ENCODE measurements at places on chromosomes 4 and X.
A peak's percentile ranks its signal among the peaks of the same experiment; 100 is the strongest.

GRCh38 chr4:123449780-123450179 is 53.2 kb downstream of the SPRY1 start:
- DNase-seq: no peak

- DNase-seq: no peak
Observed at GRCh38 chr4:163473576-163473975, at the start of gene TKTL2. Gene TKTL2 (minus strand): TSS chr4:163473754. CDS start chr4:163473734, 20 bp downstream.

DNA sequence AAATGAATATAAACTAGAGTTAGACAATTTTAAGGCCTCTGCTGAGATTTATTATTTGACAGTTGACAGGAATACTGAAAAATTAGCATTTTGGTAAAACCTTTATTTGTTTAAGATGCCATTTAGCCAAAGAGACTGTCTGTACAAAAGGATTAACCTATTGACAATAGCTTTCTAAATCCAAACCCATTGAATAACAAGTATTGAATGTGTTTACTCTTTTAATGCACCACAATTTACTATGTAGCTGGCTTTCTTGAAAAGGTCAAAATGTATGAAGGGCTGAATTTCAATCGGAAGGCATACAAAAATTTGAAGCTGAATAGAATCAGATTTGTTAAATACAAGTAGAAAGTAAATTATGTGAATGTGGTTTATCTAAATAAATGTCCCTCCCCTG is 374.5 kb downstream of the TEX13C start:
- DNase-seq: no peak

- DNase-seq: no peak
Observed at GRCh38 chrX:71996826-71997225, 86.2 kb downstream of the NHSL2 start.

DNA sequence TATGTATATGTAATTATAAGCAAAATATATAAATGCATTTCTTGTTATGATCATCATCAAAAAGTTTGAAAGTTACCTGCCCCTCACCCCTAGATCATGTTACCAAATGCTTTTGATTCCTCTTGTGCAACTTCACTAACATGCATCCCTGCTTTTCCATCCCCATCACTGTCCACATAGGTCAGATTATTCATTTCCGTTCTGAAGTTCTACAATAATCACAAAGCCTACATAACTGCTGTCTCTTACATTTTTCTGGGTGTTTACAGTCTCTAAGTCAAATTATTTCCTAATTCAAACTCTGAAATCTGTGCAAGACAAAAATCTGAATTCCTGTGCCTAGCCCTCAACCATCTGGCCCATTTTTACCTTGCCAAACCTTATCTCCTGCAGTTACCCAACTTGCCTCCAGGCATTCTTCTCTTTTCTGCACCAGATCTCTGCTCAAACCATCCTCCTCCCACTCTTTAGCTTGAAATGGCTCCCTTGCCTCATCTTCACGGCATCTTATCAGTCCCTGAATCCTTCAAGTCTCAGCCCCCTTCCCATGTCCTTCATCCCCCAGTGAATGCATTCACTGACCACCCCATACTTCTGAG is 42.4 kb upstream of the SLC39A8 start:
- no peak for DNase-seq

- DNase-seq: no peak
Observed at GRCh38 chr4:174134361-174134760, 149.1 kb downstream of the FBXO8 start.

- no peak for DNase-seq
Observed at GRCh38 chr4:172707622-172708021, 461.0 kb upstream of the GALNT7 start.

DNA sequence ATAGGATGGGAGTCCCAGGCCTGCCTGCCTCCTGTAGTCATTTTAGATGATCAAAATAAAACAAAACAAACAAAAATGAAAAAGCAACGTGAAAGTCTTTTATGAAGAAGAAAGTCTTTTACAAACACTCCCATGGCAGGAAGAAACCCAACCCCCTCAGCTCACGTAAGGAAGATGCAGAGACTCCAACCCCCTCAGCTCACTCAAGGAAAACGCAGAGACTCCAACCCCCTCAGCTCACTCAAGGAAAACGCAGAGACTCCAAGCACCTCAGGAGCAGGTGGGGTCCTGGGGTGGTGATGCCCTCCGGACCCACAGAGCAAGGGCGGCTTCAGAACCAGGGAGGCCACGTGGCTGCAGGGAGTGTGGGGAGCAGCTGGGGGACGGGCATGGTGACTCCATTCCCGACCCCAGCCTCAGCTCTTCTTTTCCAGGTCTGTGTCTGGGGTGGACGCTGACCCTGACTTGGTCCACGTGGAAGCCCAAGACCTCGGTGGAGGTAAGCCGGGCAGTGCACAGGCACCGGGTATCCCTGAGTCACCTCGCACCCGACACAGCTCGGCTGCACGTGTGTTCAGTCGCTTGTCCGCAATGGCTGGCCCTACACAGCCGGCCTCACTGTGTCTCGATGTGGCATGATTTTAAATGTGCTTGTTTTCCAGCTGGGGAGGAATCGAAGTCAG is 226.5 kb upstream of the PSAPL1 start:
- no peak for DNase-seq

GRCh38 chr4:105989485-105990242 is 94.4 kb downstream of the NPNT start:
- no peak for DNase-seq

GRCh38 chr4:88735564-88735963 is 37.9 kb upstream of the NAP1L5 start:
- DNase-seq: no peak

DNA sequence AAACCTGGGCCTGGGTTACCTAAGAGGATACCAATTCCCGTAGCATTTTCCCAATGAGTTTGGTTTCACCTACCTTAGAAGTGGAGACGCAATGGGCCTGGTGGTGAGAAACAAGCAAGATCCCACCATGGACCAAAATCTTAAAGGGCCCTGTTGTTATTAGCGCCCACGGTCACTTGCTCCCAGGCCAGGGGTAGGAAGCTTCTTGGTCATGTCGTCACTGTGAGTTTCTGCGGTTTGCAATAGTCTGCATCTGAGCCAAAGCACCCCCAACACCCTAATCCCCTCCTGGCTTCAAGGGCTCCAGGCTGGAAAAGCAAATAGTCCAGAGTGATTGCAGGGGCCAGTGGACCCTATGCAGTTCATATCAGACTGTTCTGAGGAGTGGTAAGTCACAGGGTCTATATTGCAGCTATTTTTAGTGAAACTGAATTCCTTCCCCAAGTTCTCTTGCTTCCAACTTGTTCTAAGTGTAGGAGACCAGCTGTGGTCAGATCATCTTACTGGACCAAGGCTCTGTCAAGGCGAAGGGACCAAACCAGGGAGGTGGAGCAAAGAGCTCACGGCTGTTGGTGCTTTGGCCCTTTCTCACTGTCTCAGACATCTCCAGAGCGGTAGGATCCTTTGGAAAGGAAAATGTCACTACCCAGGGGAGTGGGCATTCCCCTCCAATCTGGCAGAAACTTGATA is 307.9 kb upstream of the F9 start:
- no peak for DNase-seq

- DNase-seq: no peak
Observed at GRCh38 chr4:111128327-111128726, 505.4 kb upstream of the PITX2 start.

DNA sequence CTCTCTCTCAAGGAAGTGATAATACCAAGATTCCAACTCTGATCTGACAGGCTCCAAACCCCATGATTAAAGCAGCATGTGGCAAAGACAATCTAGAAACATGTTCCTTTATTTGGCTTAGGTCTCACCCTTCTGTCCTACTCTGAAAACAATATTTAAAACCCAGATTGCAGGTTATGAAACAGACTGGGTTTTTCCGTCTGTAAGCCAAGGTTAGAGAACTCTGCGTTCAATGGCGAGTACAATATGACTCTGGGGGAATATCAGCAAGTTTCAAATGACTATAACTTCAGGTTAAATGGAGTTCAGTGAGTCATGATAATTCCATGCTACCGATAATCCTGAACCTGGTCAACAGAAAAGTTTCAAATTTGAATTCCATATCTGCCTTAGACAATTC is 50.8 kb downstream of the ANAPC10 start:
- DNase-seq: no peak

DNA sequence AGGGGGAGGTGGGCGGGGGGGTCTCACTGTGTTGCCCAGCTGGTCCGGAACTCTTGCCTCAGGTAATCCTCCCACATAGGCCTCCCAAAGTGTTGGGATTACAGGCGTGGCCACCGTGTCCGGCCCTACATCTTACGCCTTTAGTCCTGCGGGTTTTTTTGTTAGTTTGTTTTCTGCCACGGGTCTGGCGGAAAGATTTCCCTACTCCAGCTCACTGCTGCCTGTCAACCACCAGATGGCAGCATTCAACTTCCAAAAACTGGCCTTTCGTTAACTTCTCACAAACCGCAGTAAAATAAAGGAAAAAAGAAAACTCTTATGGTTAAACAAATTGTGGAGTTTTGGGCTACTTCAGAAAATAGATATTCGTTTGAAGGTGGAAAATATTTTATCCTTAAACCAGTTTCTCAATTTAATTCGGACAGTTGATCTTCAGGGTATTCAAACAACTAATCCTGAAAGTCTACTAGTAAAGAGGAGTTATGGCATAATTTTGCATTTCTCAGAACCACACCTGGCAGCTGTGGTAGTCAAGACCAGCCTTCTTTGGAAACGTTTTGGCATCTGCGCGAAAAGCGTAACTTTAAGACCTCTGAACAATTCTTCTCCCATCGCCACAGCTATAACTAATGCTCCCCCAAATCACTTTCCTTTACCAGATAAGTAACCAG is 41.1 kb downstream of the LUZP4 start:
- peak; percentile 19 for DNase-seq

GRCh38 chr4:22071749-22072148 is 123.2 kb upstream of the KCNIP4 start:
- no peak for DNase-seq

- no peak for DNase-seq
Observed at GRCh38 chr4:119478446-119479179, 150.0 kb downstream of the PDE5A start.

- DNase-seq: no peak
Observed at GRCh38 chrX:11952176-11952720, 186.0 kb upstream of the FRMPD4 start.

DNA sequence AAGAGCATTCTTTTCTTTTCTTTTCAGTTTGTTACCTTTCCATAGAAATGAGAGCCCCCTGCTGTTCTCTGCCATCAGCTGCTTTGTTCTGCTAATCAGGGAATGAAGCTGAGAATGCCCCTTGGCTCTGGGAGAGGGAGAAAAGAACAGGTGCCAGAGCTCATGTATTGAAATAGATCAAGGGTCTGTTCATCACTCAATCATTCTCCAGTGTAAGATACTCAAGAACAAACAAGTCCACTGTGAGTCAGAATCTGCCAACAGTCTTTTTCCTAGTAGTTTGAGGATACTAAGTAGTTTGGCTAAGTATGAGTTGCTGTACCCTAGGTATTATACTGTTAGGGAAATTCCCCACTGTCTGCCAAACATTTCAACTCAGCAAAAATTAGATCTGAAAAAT is 144.3 kb downstream of the RTL3 start:
- DNase-seq: no peak

- no peak for DNase-seq
Observed at GRCh38 chrX:48715072-48715471, 18.5 kb downstream of the SUV39H1 start.

DNA sequence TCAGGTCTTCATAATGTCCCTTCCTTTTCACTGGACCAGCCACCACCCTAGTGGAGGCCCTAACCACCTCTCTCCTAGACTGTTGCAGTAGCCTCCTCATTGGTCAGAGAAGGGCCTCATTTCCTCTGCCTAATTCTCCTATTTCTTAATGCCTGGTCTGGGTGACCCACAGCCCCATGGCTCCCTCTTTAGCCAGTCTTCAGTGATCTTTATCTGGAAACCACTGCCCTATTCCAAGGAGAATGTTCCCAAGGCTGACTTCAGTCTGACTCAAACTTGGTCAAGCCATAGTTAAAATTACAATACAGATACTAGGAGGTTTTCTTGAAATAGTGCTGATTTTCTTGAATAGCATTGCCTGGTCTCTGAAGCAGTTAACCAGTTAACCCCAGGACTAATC is 53.6 kb upstream of the PRPS1 start:
- DNase-seq: no peak

GRCh38 chr4:19689511-19689910 is 562.2 kb upstream of the SLIT2 start:
- no peak for DNase-seq

DNA sequence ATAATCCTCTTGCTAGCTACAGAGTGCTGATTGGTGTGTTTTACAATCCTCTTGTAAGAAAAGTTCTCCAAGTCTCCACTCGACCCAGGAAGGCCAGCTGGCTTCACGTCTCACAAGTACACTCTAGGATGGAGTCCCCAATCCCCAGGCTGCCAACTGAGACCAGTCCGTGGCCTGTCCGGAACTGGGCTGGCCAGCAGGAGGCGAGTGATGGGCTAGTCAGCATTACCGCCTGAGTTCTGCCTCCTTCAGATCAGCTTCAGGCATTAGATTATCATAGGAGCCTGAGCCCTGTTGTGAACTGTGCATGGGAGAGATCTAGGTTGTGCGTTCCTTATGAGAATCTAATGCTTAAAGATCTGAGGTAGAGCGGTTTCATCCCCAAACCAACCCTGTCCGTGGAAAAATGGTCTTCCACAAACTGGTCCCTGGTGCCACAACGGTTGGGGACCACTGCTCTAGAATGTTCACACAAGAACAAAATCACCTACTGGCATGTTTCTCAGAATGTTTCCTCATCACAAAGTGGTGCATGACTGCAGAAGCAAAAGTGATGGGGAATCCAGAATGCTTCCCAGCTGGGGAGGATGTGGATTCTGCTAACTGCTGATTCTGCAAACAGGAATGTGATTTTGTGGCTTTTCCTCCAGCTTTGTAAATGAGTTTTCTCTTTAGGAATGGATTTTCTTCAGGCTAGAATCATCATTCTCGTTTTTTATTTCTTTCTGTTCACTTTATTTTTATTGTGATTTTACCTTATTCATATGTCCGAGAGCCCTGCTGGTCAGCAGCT is 40.9 kb downstream of the SEPTIN11 start:
- no peak for DNase-seq

DNA sequence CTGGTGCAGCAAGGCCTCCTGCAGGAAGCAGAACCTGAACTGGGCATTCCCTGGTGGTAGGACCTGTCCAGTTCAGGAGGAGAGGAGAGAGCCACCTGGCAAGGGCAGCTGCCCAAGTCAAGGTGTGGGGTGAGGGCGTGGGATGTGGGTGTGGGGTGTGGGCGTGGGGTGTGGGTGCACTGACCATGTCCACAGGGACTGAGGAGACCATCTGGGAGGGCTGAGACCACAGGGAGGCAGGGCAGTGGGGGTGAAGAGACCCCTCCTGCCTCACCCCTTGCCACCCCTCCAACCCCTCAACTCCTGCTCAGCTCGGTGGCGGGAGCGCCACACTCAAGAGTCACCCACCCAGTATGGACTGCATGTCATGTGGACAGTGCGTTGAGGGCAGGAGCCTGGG is 117.9 kb downstream of the CPZ start:
- DNase-seq: no peak

Data from dorsolateral prefrontal cortex (tissue), 122 donors.